Hematopoietic multipotent progenitor cell treated with erythropoietin and hydrocortisone succinate and interleukin-3 and kit ligand, for 15 days (in vitro differentiated cells): ENCODE measurements at places on chromosomes 5 and 9.

GRCh38 chr5:158123595-158123994 is 264.6 kb upstream of the CLINT1 start:
- no peak for DNase-seq

DNA sequence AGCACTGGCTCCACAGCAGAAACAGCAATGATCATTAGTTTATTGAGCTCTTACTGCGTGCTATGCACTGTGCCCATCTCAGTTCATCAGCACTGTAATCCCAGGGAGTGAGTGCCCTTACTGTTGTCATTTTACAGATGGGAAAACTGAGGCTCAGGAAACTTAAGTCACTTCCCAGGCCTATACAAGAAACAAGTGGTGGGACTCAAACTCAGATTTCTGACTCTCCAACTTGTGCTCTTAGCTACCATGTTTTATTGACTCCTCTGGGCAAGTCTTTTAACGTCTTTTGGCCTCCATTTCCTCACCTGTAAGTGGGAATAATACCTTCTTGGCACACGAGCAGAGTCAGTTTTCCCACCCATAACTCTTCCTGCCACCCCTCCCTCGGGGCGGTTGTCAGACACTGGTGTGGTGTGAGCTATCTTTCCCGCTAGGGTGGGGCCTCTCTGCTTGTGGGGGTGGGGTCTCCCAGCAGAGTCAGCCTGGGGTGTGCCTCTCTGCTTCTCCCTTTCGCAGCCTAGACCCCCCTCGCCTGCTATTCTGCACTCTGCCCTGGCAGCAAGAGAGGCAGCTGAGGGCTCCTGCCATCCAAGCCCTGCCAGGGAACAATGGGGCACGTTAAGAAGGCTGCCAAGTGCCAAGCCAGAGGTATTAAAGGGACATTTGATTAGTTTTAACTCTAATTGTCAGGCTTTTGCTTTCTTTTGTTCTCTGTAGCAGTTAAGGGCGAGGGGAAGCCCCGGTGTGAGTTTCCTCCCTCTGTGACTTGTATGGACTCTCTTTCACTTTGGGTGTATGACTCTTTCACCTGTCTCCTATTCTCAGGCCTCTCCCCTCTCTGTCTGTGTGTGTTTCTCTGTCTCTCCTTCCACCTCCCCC is 12.1 kb downstream of the GALNT10 start:
- peak; percentile 56 for DNase-seq

- no peak for DNase-seq
These were observed 338.1 kb downstream of the DMRT2 start for GRCh38 chr9:1388216-1388615.

- DNase-seq, result no peak
These were observed 39.6 kb upstream of the CEP72 start for GRCh38 chr5:572398-573019.

- DNase-seq, result no peak
These were observed 295.4 kb downstream of the CSNK1G3 start for GRCh38 chr5:123807177-123807945.

GRCh38 chr9:134059661-134060395 is 8.0 kb downstream of the BRD3 start:
- DNase-seq, result no peak

DNA sequence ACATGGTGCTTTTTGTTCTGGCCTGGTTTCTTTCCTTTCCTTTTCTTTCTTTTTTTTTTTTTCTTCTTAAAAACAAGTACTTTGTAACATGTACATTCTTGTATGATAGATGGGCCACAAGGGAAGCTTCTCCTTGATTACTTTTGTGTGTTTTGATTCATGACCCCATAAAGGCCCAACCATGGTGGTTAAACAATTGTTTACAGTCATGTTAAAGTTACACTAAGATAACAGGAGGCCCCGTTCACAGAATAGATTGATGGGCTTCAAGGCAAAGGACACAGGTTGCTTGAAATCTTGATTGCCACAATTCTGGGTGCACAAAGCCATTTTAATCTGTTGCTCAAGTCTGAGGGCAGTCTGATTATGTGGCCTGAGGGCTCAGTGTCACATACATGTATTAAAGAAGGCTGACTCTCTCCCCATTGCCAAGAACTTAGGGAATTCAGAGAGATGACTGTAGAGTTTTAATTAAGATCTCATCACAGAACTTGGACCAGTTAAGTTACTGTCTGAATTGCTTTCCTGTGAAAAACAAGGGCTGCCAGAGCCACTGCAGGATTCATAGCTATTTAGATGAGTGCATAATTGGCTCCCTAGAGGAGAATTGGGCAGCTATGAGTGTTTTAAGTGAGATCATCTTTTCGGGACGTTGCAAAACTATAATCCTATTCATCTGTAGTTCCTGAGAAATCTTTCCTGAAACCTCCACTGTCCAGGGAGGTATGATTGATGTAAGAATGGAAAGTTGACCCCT is 163.4 kb downstream of the TLE4 start:
- no peak for DNase-seq

GRCh38 chr9:3628239-3628638 is 102.4 kb upstream of the RFX3 start:
- no peak for DNase-seq

DNA sequence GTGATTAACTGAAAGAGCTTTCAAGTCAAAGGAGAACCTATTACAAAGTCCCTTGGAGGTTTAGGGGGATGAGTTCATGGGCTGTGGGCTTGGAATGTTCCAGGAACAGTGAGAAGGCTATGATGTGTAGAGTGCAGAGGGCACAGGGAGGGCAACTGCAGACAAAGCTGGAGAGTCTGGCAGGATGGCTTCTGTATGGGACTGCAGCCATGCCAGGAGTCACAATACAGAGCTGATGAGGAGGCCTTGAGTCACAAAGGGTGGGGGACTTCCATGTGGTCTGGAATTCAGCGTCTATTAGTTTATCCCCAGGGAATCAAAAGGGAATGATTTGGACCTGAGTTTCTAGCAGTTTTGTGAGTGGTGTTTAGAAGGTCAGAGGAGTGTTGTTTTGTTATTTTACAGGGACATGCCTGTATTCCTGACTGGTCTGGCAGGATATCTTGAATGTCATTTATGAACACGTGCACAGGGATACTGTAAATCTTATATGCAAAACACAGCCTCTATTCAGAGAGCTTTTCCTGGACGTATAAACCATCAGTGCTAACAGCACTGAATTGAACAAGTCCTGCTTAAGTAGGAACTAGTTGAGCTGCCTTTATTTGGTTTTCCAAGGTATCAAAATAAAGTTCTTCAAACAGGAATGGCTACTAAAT is 14.3 kb upstream of the TEK start:
- no peak for DNase-seq

- DNase-seq, result no peak
These were observed 8.7 kb downstream of the GRM6 start for GRCh38 chr5:178986326-178986960.

GRCh38 chr9:135905380-135906258 is 1.7 kb downstream of the CAMSAP1 start:
- peak; percentile 39 for DNase-seq

DNA sequence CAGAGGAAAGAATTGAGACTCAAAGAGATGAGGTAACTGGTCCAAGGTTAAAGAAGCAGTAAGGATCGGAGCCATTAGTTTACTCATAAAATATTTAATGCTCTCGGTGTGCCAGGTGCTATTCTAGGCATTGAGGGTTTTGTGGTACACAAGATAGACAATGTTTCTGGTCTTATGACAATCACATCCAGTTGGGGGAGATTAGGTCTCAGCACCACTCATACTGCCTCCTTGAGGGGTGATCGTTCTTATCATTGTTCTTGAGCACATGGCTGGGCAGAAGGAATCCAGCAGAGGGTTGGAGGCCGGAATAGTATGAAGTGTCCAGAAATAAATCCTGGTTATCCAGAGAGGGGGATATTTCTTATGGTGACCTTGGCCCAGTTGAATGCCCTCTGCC is 40.7 kb upstream of the LCP2 start:
- DNase-seq, result no peak

- no peak for DNase-seq
These were observed 24.2 kb downstream of the FAM78A start for GRCh38 chr9:131252120-131252519.

GRCh38 chr5:21774281-21774680 is 1078.9 kb downstream of the CDH12 start:
- DNase-seq, result no peak

DNA sequence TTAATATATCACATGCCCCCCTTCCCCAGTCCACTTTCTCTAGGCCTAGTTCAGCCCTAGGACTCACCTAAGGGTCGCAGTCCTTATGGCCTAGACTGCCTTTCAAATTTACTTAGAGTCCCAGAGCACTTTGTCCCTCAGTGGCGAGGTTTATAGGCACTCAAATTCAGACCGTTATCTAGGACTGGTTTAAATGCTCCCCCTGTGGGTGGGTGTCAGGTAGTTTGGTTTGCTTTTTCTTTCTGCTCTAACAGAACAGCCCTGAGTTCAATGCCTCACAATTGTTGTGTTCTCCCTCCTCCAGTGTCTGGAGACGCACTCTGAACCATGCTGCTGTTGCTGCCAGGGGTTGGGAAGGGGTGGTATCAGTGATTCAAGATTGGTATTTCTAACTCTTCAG is 317.1 kb downstream of the MAT2B start:
- DNase-seq, result no peak

DNA sequence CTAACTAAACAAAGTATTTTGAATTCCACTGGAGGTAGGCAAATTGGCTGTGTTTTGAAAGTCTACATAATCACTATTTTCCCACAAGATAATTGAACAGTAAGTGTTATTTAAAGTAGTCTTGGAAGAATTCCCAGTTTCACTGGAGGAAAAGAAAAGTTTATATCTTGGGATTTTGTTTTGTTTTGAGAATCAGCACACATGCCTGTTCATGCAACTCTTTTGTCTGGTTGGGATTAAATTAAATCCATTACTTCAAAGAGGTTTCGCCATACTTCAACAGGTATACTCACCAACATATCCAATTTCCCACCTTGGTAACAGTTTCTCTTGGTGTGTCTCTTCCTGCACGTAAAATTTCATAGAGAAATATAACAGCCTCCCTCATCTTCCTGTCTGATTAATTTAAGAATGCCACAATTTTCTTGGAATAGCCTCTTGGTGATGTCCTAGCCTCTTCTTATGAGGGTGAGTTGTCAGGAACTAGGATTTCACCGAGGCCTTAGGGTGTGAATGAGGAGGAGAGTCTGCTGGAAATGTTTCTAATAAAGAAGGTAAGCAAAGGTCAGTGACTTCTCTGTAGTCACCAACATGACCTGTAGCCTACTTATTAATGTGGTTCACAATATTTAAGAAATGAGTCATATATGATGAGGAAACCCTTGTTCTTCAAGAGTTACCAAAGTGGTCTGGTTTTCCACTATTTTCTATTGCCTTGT is 48.1 kb downstream of the ITGA2 start:
- DNase-seq, result no peak

DNA sequence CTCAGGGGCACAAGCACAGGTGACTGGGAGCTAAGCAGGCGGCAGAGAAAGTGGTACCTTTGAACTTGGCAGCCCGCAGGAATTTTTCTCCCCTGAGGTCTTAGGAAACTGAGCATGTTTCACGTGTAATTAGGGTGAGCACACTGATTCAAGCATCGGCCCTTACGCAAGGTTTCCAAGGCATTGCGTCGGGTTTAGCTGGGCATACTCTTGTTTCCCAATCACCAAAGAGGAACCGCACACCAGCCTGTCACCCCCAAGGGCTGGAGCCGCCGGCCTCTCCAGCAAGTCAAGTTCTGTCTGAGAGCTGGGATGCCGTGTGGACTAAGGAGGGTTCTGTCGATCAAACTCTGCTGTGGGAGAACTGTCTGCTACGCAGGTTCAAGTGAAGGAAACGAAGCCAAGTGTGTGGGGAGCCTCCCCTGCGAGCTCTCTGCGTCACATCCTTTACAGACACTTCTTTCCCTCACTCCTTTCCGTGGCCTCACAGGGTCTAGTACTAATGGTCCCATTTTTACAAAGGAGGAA is 53.0 kb downstream of the ERGIC1 start:
- DNase-seq, result no peak
